WTC11 (cell line): ENCODE measurements at places on chromosomes 2 and 18. TPM values are rescaled to one million over a fixed set of nuclear protein-coding genes. Genes with fewer than 3 reads are reported as not detected.

GRCh38 chr2:137185378-137186078 is 420.2 kb downstream of the THSD7B start:
- H3K36me3 ChIP-seq, result no peaks in the 10 kb centered on the region; the same call in 1 of the 2 replicates
- peaks cover 5% of the 10 kb centered on the region; the same call in 1 of the 2 replicates for H3K4me1 ChIP-seq
- H3K27ac ChIP-seq, result no peak overlapping the region
- H3K27me3 ChIP-seq, result peaks cover 7% of the 10 kb centered on the region

- peak overlapping the region; percentile 42 for H3K27ac ChIP-seq
- peaks cover 5% of the 10 kb centered on the region; the same call in 1 of the 2 replicates for H3K36me3 ChIP-seq
- H3K27me3 ChIP-seq, result peaks cover 5% of the 10 kb centered on the region; the same call in 1 of the 2 replicates
- H3K4me3 ChIP-seq, result no peak overlapping the region
Measured at GRCh38 chr2:12714391-12715221, 2.1 kb upstream of the TRIB2 start.

BUB1 gene
- 115 to 118 TPM (median 116 TPM) in 3 replicates for total RNA-seq

DNA sequence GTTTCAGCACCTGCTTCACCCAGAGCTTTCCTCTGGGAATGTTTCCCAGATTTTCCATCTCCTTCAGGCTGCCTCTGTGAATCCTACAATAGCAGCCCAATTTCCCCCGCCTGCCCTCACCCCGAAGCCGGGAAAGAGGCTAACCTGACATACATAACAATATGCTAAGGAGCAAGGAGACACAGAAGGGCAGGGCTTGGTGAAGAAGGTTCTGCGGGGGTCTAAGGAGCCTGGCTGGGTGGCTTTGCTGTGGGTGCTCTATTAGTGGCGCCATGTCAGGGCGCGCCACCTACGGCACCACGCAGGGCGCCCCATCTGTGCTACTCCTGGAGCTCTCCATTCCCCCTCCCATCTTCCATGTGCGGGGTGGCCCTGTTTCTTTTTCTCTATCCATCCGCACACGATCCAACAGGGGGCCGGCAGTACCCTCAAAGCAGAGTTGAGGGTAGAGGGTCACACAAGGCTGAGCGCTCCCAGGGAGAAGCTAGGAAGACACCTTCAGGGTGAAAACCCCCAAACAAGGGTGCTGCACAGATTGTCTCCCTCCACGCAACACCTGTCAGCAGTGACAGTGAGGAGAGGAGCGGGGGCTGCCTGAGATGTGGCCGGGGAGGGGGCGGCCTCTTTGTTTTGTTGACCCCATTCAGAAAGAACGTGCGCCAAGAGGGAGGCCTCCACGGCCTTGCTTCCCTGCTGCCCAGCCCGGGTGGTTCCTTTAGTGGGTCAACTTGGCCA is 101.4 kb downstream of the PDCL3 start:
- H3K27ac ChIP-seq, result no peak overlapping the region
- H3K27me3 ChIP-seq, result no peaks in the 10 kb centered on the region

DNA sequence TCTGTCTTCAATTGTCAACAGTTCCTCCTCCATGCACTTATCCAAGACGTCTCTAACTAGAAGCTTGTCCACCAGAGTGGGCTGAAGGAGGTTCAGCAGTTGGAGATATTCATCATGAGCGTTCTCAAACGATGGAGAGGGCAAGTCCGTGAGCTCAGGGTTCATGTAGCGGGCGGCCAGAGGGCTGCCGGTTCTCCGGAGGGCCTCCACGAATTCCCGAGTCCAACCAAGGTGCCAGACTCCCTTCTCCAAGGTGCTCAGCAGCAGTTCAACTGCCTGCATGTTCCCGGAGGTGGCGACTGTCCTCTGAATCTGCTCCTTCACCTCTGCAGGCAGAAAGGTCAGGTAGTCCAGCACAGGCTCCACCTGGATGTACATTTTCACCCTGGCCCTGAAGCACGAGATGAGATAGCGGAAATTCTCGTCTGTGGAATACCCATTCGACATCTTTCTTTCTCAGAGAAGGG is 590 bp downstream of the IFIH1 start:
- H3K4me3 ChIP-seq, result peak overlapping the region; percentile 82
- DNase-seq, result peak; percentile 26
- no peaks in the 10 kb centered on the region for H3K36me3 ChIP-seq

- peaks cover 2% of the 10 kb centered on the region; the same call in 1 of the 2 replicates for H3K27me3 ChIP-seq
- no peak overlapping the region; the same call in 1 of the 2 replicates for H3K27ac ChIP-seq
- H3K36me3 ChIP-seq, result no peaks in the 10 kb centered on the region
- H3K4me3 ChIP-seq, result no peak overlapping the region
Measured at GRCh38 chr2:127647242-127648190, 1.6 kb downstream of the GPR17 start.

DNA sequence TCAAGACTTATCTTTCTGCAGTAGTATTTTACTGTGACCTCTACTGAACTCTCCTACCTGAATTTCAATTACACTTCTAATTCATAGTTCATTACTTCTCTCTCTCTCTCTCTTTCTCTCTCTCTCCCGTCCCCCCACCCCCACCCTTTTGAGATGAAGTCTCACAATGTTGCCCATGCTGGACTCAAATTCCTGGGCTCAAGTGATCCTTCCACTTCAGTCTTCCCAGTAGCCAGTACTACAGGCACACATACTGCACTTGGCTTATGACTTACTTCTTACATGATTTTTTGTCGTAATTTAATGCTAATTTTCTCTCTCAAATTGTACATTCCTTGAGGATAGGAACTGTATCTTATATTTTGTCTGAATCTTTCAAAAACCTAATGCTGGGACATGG is 6.0 kb upstream of the HIBCH start:
- no peak for DNase-seq
- no peak overlapping the region for H3K4me3 ChIP-seq
- peaks cover under 1% of the 10 kb centered on the region for H3K4me1 ChIP-seq
- no peak overlapping the region for H3K27ac ChIP-seq
- no peaks in the 10 kb centered on the region for H3K36me3 ChIP-seq

DNA sequence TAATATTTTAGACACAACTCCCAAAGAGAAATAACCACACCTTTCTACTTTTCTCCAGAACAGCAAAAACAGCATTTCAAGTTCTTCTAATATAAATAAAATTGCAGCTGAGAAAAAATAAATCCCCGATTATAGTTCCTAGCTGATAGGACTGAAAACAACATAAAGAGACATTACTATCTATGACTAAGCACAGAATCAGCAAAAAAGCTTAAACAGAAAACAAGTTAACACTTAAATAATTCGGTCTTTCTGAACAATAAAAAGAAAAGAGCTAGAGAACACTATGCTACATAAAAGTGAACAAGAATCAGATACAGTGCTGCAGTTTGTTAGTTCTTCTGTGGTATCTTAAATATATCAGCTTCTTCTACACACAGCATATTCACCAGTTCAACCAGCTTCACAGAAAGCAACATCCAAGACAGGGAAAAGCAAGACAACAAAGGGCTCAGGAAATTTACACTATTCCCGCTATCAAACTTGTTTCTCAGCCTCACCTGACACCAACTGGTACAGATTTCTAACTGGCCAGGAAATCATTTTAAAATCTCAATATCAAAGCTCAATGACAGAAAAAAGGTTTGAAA is 28.6 kb downstream of the FEZ2 start:
- H3K4me3 ChIP-seq, result no peak overlapping the region
- H3K27me3 ChIP-seq, result no peaks in the 10 kb centered on the region
- peak overlapping the region; percentile 53; the same call in 1 of the 2 replicates for H3K27ac ChIP-seq

DNA sequence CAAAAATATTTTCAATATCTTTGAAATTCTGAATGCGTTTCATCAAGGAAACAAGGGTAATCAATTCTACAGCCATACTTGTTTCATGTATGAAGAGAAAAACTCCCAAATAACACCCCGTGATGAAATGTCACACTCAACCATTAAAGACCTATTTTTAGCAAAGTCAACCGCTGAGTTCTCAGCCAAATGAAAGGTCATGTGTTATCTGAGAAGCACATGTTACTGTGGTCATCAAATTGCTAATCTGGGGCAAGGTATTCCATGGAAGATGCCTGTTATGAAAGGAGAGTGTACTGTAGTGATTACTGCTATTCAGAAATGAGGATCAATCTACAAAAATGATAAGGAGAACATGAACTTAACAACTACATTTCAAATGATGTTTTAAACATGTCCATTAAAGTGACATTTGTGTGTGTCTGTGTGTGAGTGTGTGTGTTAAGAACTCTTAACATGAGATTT is 126.7 kb downstream of the BCL2 start:
- no peak for DNase-seq
- H3K4me3 ChIP-seq, result no peak overlapping the region
- peaks cover 3% of the 10 kb centered on the region; the same call in 1 of the 2 replicates for H3K4me1 ChIP-seq
- no peaks in the 10 kb centered on the region for H3K27me3 ChIP-seq
- H3K27ac ChIP-seq, result no peak overlapping the region

DNA sequence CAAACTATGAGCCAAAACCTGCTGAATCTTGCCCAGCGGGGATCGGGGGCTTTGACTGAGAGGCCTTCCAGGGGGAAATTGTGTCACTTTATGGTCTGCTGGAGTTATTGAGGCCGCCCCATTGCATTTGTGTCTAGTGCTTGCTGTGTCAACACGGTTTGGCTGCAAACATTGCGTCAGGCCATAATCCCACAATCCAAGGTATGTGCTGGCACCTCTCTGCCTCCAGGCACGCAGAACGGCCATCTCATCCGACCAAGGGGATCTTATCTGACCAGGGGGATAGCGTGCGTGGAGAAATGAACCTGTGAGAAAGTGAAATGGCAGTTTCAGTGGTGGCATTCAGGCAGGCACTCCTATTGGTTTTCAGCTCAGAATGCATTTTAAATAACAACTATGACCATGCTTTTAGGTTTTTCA is 18.1 kb upstream of the LYPD6B start:
- no peaks in the 10 kb centered on the region for H3K27me3 ChIP-seq
- DNase-seq, result no peak

GRCh38 chr2:7758073-7758759 is 841.0 kb downstream of the RNF144A start:
- no peak for DNase-seq
- no peaks in the 10 kb centered on the region for H3K4me1 ChIP-seq
- no peak overlapping the region for H3K4me3 ChIP-seq
- H3K36me3 ChIP-seq, result peaks cover 27% of the 10 kb centered on the region
- peaks cover 7% of the 10 kb centered on the region for H3K27me3 ChIP-seq

GRCh38 chr18:25314838-25315190 is 37.2 kb downstream of the ZNF521 start:
- no peak for DNase-seq
- no peaks in the 10 kb centered on the region for H3K27me3 ChIP-seq
- H3K4me1 ChIP-seq, result peaks cover 20% of the 10 kb centered on the region
- H3K4me3 ChIP-seq, result no peak overlapping the region

GRCh38 chr2:100924520-100925451 is 77.3 kb upstream of the RPL31 start:
- no peak for DNase-seq
- H3K36me3 ChIP-seq, result no peaks in the 10 kb centered on the region
- no peaks in the 10 kb centered on the region for H3K4me1 ChIP-seq
- no peaks in the 10 kb centered on the region for H3K27me3 ChIP-seq
- no peak overlapping the region for H3K27ac ChIP-seq
- H3K4me3 ChIP-seq, result no peak overlapping the region

- H3K27ac ChIP-seq, result peak overlapping the region; percentile 75
- peaks cover 55% of the 10 kb centered on the region for H3K4me1 ChIP-seq
- H3K36me3 ChIP-seq, result peaks cover 46% of the 10 kb centered on the region
- no peak overlapping the region for H3K4me3 ChIP-seq
Measured at GRCh38 chr18:58887613-58887963, 22.9 kb downstream of the ZNF532 start.
